Stimulated activated CD4-positive, alpha-beta T cell treated with anti-CD3 and anti-CD28 coated beads, Interleukin-12 subunit alpha, Interleukin-12 subunit beta, amount 100 ng/mL, for 24 hours (primary cell): ENCODE measurements at places on chromosomes 3 and 15.

DNA sequence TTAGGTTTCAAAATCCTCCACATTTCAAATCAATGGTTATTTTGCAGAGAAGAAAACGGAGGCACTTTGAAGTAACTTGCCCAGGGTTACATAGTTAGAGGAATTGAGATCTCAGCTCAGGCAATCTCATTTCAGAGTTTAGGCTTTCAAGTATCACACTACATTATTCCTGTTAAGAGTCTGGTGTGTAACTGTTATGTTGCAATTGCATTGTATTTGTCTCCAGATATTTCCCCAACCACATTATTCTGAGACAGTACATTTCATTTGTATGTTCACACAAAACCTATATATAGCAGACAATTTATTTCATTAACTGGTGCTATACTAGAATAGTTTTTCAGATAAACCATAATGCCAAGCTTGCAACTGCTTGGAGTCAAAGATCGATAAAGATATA is 154.2 kb upstream of the TSPAN3 start:
- no peak for DNase-seq

DNA sequence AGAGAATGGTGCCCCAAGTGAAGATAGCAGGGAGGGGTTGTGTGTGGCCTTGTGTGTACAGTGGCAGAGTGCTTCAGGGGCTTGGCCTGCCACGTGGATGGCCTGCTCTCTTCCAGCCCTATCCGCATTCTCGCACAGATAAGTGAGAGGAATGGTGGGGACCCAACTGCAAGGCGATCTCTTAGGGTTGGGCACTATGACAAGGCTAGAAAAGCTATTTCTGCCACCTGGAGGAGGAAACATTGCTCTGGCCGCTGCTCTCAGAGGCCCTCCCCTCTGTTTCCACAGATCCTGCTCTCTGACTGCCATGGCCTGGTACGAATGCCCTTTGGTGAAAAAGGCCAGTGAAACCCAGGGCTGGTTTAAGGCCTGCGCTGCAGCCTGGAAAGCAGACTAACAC is 20.6 kb downstream of the EEFSEC start:
- DNase-seq: no peak

DNA sequence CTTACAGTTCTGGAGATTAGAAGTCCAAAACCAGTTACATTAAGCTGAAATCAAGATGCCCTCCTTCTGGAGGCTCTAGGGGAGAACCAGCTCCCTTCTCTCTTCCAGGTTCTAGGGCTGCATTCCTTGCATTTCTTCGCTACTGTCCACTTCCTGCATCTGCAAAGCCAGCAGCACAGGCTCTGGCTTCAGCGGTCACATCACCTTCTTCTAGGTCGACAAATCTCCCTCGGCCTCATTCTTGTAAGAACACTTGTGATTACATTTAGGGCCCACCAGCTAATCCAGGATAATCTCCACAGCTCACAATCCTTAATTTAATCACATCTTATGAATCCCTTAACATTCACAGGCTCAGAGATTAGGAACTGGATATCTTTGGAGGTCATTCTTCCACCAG is 73.8 kb downstream of the MINAR1 start:
- DNase-seq: no peak

- DNase-seq: no peak
Measured at GRCh38 chr15:61364871-61365270, 135.8 kb upstream of the RORA start.

DNA sequence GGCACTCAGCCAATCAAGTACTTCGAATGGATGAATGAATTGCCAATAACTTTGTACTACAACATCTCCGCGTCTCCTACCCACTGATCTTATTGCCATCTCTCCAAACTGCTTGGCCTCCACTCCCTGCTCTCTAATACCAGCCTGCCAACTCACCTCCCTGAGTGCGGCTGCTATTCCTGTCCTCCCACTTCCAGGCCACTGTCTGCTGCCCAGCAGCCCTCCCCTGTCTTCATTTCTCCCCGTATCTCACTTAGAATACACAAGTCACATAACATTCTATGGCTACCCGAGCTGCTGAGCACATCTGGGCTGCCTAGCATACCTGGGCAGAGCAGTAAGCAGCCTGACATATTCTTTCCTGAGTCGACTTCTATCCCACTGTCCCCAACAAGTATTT is 149.9 kb upstream of the LRTM1 start:
- DNase-seq: no peak

DNA sequence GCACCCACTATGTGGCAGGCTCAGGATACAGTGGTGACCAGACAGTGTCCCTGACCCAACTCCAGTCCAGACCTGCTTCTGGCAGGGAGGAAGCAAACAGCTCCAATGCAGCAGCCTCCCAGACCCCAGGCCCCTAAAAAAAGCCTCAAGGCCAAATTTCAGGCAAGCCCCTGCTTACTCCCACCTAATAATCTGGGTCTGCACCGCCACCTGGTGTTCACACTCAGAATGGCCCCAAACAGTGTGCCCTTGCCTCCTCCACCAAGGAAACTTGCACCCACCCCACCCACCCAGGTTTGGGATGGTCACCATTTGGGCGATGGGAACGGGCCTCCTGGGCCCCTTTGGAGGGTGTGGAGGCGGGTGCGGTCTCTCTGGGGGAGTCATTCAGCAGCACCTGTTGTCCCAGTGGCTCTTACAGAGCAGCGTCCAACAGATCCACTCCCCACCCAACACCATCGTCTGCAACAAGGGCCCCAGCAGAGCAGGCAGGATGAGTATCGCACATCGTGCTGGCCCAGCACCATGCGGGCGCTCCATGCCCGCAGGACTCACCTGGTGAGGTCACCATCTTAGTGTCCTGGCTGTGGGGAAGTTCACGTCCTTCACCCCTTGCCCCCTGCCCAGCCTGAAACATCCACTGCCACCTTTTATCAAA is 17.3 kb downstream of the C3orf18 start:
- no peak for DNase-seq

- no peak for DNase-seq
Measured at GRCh38 chr3:64223791-64224745, 1.2 kb downstream of the PRICKLE2 start.

- no peak for DNase-seq
Measured at GRCh38 chr3:140290105-140290504, 355.1 kb downstream of the CLSTN2 start.

DNA sequence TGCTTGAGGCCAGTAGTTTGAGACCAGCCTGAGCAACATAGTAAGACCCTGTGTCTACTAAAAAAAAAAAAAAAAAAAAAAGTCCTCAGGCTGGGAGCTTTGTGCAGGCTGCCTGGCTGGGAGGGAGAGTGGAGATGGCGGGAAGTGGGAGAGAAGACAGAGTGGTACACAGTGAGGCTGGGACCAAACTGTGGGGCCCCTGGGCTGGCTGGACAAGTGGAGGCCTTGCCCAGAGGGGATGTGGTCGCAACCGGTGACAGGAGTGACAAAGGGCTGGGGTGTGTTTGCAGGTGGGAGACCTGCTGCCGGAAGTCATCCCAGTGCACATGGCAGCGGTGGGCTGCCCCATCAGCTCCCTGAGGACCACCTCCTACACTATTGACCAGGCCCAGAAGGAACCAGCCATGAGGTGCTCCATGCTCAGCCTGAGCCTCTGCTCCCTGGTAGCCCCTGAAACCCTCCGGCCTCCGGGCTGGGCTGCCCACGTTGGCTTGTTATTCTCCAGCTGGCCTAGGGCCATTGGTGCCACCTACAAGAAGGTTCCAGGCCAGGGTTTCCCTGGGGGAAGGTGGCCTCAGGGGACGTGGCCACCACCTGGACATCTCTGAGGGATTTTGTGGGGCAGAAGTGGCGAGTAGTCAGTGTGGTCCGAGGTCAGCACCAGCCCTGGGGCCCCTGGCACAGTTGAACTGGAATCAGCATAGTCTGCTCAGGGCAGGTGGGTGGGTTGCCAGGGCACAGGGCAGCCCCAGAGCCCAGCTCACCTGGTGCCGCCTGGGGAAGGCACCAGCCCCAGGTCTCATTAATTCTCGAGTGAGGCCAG is 22.7 kb downstream of the ACAA1 start:
- DNase-seq: no peak

- DNase-seq: no peak
Measured at GRCh38 chr15:41105348-41106334, 10.4 kb downstream of the INO80 start.

GRCh38 chr3:70811880-70812279 is 499.4 kb upstream of the MDFIC2 start:
- no peak for DNase-seq

GRCh38 chr15:39667382-39668127 is 86.7 kb downstream of the THBS1 start:
- no peak for DNase-seq

DNA sequence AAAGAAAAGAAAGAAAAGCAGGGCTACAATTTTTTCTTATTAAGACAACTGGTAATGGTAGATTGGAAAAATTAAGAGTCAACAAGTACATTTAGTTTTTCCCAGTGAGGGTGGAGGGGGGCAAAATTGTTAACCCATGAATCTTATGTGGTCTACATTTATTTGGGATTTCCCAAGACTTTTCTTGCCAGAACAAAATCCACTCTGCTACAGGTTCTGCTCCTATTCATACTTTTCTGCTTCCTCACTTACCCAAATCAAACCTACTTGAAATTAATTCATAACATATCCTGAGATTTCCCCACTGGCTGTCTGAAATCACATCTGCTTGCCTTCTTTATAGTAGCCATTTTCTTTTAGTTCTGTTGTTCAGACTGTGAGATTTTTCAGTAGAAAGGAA is 41.1 kb downstream of the VGLL3 start:
- DNase-seq: no peak

DNA sequence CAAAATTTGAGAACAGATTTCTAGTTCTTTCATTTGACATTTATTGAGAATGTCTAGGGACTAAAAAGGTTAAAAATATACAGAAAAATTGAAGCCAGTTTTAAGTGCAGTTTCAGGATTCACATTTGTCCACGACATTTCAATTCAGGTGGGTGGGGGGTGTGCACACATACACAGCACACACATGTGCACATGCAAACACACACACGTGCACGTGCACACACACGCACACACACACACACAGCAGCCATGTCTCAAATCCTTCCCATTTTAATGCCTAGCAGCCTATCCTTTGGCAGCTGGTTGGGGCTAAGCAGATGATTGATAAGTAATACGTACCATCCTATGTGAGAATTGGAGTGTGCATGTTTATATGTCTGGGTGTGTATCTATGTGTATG is 238.3 kb upstream of the TRIM42 start:
- no peak for DNase-seq

DNA sequence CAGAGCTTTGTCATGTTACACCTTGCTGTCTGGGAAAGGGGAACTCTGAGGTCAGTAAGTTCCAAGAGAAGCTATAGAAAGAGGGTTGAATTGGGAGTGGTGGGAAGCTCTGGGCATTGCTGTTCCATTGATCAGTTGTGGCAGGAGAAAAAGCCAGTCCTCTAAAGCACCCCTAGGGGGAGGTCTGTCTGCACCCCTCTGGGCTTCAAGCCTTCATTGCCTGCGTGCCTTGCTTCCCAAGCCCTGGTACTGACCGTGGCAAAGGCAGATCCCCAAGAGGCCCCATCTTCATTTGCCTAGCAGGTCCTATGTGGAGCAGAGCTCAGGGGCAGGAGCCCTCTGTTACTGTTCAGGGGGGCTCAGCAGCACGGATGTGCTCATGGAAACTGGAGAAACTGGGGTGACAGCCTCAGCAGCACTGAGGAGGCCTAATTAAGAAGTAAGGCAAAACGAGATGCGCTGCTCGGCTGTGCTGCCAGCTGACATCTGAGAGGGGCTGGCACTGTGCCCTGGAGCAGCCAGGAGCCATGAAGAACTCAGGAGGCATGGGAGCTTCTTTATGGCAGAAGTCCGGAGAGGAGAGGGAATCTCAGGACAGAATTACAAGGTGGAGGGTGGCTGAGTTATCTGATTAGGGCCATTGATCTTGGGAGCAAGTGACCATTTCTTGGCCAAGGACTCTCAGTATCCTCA is 270.9 kb downstream of the RPLP1 start:
- DNase-seq: no peak

- DNase-seq: no peak
Measured at GRCh38 chr3:120048355-120049041, 45.7 kb downstream of the GSK3B start.

DNA sequence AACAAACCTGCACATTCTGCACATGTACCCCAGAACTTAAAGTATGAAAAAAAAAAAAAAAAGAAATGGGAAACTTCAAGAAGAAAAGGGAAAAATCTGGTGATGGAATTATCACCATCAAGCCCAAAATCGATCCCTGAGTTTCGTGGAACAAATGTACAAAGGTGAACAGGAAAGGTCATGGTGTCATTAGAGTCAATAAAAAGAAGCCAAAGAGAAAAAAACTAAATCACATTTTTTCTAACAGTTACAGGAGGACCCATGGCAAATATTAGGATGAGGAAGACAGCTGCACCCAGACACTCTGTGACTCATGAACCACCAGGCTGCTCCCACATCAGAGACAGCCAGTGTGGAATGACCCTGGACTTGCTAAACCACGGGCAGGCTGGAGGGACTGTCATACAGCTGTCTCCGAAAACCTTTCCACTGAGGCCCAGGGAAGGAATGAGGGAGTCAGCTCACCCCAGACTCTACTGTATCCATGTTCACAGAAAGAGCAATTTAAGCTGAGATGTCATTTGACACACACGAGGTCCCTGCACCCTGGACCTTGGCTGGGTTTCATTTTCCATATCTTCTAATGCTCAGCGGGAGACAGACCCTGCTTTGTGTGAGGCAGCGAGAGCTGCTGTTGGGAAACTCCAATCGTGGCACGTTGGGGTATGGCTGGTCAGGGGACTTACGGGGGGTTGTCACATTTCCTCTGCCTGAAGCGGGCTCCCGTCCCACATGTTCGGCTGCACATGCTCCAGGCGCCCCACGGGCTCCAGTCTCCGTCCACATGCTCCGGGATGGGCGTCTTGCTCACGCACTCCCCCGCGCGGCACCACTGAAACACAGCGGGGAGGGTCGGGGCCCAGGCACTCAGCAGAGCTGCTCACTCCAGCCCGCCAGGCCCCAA is 210.2 kb downstream of the ADAMTS17 start:
- peak; percentile 20 for DNase-seq

DNA sequence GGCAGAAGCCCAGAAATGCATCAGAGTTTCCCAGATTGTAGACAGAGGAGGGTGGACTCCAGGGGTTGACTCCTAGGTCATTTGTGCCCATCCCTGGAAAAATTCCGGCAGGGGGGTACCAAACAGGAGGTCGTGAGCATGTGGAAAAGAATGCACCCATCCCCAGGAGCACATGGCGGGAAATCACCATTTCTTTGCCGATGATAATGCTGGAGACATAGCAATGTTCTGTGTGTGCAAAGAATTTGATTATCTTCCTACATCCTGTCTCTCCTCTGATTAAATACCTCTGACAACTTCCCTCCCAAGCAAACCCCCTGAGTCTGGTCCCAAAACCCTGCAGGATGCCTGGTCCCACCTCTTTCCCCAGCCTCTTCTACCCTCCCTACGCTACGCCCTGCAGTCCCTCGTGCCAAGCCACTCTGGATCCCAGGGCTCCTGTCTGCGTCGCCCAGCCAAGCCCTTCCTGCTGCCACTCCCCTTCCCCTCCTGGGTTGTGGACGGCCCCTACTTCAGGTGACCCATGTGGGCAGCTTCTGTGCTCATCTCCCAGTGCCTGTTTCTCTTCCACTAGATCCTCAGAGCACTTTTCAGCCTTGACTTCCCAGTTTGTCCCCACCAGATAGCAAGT is 15.8 kb downstream of the WNT7A start:
- DNase-seq: no peak
